Natural killer cell treated with Interleukin-12 subunit alpha and Interleukin-12 subunit beta and Interleukin-15 and Interleukin-18, amount 100 ng/mL, for 72 hours (primary cell): ENCODE measurements at places on chromosomes 2 and 18. TPM values are rescaled to one million over a fixed set of nuclear protein-coding genes. Genes with fewer than 3 reads are reported as not detected.

ANKRD30BL gene
- not detected for total RNA-seq

HOXD3 gene
- total RNA-seq, result not detected

HRH4 gene
- not detected for total RNA-seq

EPB41L3 gene
- total RNA-seq, result 0.57 TPM

- DNase-seq, result no peak
Observed at GRCh38 chr18:21656402-21656801, 44.3 kb downstream of the SNRPD1 start.

GRCh38 chr2:54330926-54331835 is 75.2 kb upstream of the TSPYL6 start:
- no peak for DNase-seq

METAP1D gene
- total RNA-seq, result 2.8 TPM

DNA sequence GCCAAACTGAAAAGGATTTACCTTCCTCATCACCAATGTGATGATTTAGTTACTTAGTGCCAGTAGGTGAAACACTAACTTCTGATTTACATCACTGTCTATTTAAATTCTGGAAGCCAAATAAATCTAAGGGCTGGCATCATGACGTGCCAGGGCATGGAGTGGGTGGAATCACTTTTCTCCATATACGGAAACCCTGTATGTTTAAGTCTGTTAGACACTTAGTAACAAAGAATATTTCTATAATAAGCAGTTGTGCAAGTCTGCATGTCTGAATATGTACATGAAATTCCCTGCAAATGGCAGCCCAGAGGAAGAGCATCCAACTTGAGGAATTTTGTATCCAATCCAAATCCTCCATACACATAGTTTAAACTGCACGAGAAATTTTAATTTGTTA is 243.1 kb upstream of the SMAD7 start:
- no peak for DNase-seq

RUFY4 gene
- not detected for total RNA-seq

DNA sequence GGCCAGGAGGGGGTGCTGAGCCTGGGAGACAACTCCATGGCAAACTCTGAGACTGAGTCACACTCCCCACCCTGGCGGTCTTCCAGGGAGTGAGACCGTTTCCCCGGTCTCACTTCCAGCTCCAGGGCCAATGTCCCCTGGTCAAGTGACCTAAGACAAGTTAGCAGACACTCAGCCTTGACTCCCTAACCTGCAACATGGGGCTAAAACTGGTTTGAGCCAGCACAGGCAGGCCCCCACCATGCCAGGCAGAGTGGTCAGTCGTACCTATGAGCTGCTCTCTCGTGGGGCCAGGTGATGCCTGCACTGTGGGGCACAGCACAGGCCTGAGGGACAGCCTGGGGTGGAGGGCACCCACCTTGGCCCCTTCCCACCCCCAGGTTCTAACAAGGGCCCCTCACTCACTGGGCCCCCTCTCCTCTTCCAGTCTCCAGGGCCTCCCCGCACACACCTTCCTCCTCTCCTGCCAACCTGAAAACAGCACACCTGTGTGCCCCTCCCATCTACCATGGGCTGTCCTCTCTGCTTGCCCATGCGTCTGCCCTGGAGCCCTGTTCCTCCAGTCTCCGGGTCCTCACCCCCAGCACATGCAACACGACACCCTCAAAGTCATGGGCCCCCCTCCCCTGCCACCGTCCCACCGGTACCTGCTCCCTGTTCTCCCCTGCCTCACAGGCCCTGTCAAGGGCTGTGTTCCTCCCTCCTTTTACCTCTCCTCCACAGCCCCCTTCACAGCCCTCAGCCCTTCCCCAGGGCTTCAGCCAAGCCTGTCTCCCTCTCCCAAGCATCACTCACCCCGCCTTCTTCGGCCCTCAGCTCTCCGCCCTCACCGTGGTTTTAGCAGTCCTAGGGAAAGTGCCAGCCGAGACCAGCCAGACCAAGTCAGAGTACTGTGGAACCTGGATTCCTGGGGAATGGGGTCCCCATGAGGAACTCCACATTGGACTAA is 1.6 kb downstream of the GPR17 start:
- no peak for DNase-seq

- no peak for DNase-seq
Observed at GRCh38 chr2:230893338-230893737, 28.6 kb downstream of the ITM2C start.

- DNase-seq, result no peak
Observed at GRCh38 chr18:14944838-14945237, 196.9 kb downstream of the ANKRD30B start.

DNA sequence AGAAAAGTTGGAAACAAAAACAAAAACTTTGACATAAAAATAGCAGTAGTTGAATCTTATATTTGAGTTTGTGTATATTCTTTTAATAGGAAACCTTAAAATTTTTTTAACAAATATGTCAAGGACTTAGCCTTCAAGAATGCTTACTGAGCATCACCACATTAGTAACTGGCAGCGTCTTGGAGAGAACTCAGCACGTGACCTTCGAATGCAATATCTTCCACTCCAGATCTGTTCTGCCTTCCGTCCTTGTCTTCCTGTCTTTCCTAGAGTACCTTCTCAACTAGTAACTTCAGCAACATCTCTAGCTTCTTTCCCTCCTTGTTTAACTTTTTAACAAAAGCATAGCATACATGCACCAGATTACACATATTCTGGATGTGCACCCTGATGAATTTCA is 972 bp downstream of the RSAD2 start:
- DNase-seq, result no peak

GRCh38 chr2:37600735-37601134 is 70.7 kb downstream of the CDC42EP3 start:
- DNase-seq, result no peak

TEX44 gene
- not detected for total RNA-seq

OTX1 gene
- total RNA-seq, result 0.75 TPM

SPC25 gene
- 30.3 TPM for total RNA-seq

DNA sequence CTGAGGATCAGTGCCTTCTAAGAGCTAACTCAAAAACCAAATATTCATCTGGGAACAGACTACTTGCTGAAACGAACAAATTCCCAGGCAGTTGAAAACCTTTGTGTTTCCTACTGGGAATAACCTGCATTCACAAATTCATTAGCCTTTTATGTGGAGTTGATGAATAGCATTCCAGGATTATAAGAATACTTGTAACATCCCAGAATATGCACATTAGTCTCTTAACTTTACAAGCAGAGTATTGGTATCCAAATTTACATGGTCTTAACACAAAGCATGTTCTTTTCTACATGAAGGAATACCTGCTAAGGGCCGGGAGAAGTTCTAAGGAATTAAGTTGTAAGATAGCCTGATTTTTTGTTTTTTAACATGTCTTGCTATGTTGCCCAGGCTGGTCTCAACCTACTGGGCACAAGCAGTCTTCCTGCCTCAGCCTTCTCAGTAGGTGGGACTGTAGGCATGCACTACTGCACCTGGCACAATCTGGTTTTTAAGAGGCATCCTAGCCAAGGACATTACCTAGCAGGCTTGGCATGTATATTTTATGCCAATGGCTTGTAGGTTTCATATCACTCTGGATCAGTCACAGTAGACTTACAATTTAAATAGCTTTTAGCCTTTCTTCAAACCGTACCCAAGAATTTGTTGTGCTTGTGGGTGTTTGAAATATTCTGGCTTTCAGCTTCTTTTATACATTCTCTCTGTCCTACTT is 50.7 kb downstream of the MGAT5 start:
- no peak for DNase-seq

IL36A gene
- not detected for total RNA-seq

- no peak for DNase-seq
Observed at GRCh38 chr2:74223941-74224770, 25.7 kb downstream of the MTHFD2 start.

DNA sequence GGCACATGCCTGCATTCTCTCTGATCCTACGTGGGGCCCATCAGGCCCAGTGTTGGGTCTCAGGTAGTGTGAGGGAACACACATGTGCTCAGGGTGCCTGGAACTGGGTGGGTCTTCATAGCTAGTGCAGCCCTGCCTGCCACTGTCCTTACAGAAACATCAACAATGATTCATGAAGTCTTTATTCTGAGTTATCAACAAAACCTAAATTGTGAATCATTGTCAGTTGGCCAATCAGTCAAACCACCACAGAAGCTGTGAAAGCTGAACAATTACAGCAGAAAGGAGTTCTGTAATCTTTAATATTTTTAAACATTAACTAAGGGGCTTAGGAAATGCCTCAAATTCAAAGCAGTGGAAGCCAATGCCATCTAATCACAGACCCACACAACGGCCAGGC is 82.8 kb upstream of the ZNF521 start:
- no peak for DNase-seq

DNA sequence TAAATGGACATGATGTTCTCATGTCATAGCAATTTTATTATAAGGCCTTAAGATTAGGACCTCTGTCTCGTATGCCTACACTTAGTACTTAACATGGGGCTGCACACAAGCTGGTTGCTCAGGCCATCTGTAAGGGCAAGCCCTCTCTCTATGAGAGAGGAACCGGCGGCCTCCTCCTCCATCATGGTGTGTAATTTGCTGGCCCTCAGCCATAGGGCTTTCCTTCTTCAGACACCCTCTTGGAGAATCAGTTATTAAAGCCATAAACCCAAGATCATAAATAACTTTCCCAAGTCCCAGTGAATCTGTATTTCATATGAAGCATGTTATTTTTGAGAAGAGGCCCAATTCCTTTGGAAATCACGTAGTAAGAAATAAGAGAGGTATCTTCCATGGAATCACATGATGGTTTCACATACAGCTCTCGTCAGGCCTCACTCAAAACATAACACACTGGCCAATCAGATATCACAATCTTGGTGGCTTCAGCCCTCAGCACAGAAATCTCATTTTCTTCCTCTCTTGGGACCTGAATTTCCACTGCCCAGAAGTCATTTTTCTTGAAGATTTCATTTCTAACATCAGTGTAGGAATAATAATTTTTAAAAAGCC is 92.6 kb downstream of the RDH14 start:
- DNase-seq, result no peak

DNA sequence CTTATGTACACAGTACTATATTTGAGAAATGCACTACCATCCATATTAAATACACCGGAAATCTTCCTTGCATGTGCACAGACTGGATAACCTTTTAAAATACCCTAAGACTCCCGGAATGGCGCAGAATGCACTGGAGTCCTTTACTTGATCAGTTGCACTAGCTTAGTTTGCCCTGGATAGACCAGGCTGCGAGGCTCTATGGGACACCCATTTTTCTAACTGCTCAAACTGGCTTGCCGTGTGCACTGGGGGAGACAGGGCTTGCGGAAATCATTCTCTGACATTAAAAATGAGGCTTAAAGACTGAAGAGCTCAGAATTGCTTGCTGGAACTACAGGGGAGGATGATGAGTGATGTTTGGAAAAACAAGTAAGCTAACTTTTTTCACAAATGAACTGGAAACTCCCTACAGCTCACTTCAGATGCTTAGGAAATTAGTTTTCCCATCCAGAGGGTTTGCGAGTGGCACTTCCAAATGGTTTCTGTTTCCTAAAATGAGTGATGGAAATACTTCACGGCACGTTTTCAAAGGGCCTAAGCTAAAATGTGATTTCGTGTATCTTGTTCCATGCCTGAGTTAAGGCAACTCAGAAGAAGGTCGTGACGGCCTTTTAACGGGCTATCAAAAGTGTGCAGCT is 2.7 kb downstream of the NCK2 start:
- no peak for DNase-seq

DNA sequence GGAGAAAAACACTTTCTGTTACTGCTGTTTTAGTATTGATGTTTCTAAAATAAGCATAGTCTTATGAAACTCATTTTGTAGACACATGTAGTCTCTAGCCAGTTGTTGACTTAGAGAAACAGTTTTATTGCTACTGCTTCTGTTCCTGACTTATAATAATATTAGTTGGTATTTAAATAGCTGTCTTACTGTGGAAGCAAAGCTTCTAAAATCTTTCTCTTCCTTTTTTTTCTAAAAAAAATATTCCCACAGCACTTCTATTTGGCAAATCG is 121.8 kb downstream of the MTX2 start:
- DNase-seq, result no peak

HOXD4 gene
- not detected for total RNA-seq

DNA sequence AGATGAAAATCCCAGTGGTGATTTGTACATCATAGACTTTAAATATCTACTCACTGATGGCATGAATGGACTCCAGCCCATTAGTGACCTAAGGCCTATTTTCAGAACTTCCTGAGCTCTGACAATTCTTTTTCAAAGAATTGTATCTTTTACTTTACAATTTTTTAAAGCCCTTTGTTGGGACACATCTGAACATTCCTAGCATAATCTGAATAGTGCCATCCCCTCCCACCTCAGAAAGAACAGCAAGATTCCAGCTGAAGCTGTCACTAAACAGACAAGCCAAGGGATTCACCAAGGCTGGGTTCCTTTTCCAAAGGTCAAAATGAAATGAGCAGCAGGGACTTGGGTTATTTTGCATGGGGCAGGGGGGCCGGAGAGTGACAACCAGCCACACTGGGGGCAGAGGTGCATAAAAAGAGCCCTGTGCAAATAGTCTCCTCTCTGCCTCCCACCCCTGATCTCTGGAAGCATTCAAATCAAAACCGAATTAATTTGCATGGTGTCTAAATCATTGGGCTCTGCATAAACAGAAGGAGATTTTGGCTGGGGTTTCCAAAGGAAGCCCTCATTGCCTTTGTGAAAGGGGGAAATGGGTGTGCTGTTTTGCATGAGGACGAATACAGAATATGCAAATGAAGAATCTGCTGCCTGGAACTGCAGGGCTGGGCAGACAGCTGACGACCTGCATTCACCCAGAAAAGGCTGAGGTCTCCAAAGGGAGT is 17.2 kb downstream of the EPHA4 start:
- peak; percentile 63 for DNase-seq

DNA sequence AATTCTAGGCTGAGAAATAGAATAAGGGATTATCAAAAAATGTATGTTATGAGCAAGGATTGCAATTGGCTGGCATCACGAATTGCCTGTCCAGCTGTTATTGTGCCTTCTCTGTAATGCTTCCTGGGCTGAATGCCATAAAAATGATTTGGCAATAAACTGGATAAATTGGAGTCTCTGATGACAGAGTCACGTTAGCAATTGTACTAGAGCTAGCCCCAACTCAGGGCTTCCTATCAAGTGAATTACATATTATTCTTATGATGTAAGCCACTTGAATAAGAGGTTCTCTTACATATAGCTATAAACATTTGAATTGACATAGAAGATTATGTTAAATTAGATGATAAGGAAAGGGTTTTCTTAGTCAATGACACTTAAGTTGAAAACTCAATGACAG is 607.5 kb upstream of the REG3G start:
- DNase-seq, result no peak

GRCh38 chr2:27264753-27265535 is 2.1 kb upstream of the SLC30A3 start:
- peak; percentile 67 for DNase-seq

- DNase-seq, result no peak
Observed at GRCh38 chr2:238635647-238636051, 208.9 kb downstream of the ASB1 start.
